ENCODE measurements at places on chromosomes 11 and 22.

DNA sequence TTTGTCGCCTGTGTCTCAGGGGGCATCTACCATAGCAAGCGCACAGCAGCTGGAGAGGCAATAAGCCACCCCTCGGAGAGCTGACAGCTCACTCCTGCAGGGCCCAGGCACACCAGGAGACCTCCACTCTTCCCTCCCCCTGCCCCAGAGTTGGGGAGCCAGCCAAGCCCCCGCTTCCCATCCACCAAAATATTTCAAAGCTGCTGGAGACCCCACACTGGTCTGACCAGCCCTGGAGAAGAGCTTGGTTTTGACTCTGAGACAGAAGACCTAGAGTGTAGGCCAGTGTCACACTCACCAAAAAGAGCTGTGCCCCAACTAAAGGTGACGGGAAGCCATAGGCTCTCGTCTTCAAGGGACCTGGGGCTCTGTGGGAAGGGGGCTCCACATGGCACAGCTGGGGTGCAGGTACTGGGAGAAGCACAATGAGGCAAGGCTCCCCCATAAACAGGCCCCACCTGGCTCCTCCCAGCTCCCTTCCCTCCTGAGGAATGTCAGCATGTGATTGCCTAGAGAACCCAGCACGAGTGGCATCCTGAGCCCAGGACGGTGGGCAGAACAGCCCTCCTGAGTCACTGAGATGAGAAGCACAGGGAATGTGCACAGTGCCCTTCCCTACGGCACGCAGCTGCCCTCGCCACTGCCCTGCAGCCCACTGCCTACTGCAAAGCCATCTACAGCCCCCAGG is 5.8 kb upstream of the GNAZ start:
- no peak for DNase-seq

DNA sequence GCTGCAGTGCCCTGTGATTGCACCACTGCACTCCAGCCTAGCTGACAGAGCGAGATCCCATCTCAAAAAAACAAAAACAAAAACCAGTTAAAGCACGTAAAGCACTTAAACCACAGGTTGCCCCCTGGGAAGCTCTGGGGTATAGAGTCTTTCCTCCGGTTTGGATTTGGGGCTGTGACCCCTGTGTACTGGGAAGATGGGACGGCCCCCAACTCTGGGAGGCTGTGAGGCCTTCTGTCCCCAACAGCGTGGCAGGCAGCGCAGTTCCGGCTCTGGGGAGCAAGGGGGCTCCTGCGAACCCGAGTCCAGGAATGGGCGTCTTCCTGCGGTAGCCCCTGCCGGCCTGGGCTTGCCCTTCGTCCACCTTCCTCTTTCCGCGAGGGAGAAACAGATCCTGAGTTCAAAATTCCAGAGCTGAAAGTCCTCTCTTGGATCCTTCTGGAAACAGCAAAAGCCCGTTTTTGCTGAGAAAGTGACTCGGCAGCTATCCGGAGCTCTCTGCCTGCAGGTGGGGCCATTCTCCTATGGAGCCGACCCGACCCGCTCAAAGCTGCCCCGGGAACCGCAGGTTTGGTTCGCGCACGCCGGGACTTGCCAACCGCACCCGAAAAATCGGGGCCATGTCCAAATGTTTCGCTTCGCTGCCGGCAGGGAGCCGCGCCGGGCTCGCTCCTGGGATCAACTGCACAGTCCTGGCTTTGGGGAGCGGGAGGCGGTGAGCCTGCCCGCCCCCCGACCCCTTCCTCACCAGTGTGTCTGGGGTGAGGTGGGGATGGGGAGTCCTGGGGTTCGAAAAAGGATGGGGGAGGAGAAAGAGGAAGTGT is 36.3 kb upstream of the POLA2 start:
- no peak for DNase-seq

DNA sequence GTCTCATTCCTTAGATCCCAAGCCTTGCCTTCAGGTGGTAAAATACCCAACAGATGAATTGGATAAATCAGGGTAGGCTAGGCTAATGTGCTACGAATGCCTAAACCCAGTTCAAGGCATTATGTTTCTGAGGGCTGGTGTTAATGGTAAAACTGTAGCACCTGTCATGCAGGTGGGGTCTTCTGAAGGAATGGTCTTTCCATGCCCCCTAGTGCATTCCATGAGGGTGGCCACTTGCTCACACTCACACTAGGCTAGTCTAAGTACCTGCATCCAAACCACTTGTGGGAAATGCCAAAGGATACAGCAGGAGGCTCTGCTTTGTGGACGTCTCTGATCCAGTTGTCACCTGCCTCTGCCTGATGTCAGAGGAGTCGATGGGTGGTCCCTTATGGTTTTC is 24.2 kb upstream of the UCP3 start:
- no peak for DNase-seq

DNA sequence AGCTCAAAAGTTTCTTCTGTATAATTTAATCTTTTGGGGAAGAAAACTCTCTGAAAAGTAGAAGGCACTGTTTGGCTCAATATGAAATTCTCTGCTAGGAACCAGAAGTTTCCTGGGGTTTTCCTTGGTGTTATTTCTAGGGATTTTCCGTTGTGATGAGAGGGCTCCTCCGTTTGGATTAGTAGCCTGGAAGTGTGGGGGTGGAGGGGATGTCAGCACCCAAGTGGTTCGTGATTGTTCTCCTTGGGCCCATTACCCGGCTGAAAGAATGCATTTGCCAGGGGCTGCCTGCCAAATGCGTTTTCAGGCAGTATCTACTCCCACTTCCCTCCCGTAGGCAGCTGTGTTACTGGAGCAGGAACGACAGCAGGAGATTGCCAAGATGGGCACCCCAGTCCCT is 4.3 kb downstream of the SF3B2 start:
- DNase-seq = no peak

GRCh38 chr11:126874276-126874675 is 126.3 kb downstream of the KIRREL3 start:
- no peak for DNase-seq

GRCh38 chr22:29314537-29315285 is 786 bp downstream of the RASL10A start:
- DNase-seq = no peak

GRCh38 chr22:17949642-17950473 is 74.5 kb downstream of the MICAL3 start:
- no peak for DNase-seq

GRCh38 chr11:72217841-72218240 is 1.2 kb downstream of the FOLR2 start:
- DNase-seq = no peak

- DNase-seq = no peak
These were observed 883.5 kb downstream of the OPCML start for GRCh38 chr11:132648851-132649250.

DNA sequence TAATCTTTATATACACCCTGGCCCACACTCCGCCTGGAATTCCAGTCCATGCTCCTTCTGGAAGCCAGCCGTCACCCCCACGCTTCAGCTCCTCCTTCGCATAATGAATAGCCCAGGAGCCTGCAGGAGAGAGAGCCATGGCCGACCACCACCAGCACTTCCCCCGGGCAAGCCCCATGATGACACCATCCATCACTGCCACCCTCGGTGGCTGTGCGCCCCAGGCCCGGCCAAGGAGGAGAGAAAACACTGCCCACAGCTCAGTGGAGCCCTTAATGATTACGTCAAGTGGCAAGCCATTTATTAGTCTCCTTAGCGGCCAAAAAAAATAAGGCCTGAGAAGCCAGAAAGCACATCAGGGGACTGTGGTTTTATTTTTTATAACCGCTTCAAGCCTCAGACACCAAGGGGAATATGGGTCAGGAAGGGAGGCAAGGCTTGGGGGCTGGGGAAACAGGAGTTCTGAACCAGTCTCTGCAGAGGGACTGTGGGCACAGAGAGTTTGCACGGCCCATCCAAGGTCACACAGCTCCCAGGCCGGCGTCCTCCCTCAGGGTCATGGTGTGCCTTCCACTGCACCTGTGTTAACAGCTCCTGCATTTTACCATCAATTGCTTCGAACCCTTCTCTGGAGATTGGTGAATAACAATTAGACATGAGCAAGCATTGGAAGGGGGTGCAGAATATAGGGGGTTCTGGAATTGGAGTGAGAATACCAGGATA is 134.3 kb downstream of the MN1 start:
- DNase-seq = no peak

GRCh38 chr22:45482169-45482568 is 20.5 kb upstream of the FBLN1 start:
- no peak for DNase-seq

DNA sequence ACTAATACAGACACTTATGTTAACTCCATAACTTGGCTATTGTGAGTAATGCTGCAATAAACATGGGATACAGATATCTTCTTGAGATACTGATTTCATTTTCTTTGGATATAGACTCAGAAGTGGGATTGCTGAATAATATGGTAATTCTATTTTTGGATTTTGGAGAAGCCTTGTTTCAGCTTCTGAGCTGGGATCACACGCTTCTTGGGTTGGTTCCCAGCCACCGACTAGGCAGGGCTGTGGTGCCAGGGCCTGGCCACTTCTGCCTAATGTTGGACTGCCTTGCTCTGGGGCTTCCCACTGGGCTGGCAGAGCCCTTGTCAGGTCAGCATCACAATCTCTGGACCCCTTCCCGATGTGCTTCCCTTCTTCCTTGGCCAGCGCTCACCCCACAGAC is 14.0 kb upstream of the MCHR1 start:
- DNase-seq = no peak

- no peak for DNase-seq
These were observed 60.2 kb upstream of the WNT11 start for GRCh38 chr11:76266286-76267100.

- DNase-seq = no peak
These were observed 20.2 kb downstream of the GAB2 start for GRCh38 chr11:78397398-78397797.

GRCh38 chr11:126188332-126189108 is 22.9 kb downstream of the RPUSD4 start:
- DNase-seq = no peak

DNA sequence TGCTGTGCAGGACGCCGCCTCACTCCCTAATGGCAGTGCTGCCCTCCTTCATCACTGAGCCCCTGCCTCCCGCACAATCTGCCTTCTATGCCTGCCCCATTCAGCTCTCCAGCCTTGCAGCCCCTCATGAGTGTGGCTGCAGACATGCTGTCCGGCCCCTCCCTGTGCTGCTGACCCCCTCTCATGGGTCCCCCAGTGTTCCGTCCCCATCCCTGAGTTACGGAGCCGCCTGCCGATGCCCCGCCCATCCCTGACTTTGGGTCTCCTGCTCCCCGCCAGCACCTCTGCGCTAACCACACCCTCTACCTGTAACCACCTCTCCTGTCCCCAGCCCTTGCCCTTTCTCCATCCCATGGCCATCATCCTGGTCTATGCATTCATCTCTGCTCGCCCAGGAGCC is 33.3 kb downstream of the CTTN start:
- DNase-seq = no peak

DNA sequence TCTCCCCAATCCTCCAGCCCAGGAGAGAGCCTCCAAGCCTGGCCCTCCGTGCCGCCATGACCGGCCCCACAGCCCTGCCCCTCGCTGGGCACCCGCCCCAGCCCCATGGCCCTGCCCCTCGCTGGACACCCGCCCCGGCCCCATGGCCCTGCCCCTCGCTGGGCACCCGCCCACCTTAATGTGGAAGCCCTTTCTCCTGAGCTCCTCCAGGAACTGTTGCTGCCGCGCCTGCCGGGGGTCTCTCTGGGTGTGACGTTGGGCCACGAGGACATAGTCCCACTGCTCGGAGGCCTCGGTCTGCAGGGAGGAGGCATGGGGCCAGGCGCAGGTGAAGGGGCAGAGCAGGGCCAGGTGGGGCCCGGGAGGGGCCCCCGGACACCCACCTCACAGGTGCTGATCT is 8.2 kb downstream of the ANO9 start:
- DNase-seq = no peak

GRCh38 chr11:122435540-122436187 is 219.9 kb upstream of the UBASH3B start:
- no peak for DNase-seq

DNA sequence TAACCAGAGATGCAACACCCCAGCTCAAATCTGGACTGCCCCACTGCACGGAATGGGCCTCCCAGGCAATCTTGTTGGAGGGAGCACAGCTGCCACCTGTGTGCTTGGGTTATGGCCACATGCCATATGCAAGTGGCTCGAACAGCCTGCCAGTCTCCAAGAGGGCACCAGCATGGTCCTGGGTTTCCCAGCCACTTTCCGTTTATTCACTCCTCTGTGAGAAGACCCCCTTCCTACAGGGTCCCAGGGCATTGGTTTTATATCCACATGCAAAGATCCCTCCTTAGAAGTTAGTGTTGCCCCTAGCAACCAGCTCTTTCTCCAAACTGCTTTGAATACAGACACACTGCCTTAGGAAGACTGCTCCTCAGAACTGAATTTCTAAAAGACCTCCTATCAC is 487.8 kb downstream of the BUD13 start:
- no peak for DNase-seq

DNA sequence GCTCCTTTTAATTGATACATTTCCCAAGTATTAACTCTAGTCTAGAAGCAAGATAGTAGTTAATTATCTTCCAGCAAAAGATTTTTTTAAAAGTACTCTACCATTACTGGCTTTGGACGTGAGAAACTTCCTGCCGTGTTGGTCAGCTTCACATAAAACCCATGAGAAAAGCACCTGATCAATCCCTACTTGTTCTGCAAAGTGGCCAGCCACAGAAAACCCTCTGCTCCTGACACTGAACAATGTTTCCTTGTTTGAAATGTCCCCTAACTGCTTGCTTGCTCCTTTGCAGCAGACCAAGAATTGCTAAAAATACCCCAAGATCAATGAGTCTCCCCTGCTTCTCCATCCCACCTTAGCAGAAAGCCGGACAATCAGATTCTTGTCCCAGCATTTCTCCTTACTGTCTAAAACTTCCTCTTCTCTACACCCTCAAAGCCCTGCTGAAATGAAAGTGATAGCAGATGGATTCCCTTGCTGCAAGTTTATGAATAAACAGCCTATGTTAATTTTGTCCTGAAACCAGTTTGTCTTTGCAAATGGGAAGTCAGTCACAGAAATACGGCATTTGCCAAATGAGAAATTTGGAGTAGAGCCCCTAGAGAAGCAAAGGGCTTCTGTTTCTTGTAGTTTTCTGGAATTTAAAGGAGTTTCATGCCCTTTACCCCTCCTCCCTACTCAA is 207.1 kb upstream of the ARHGAP20 start:
- DNase-seq = no peak

All from stimulated activated CD8-positive, alpha-beta memory T cell treated with anti-CD3 and anti-CD28 coated beads, Interleukin-2, amount 100 ng/mL, for 1 hour (primary cell).